ENCODE measurements at places on chromosomes 1 and 21.

DNA sequence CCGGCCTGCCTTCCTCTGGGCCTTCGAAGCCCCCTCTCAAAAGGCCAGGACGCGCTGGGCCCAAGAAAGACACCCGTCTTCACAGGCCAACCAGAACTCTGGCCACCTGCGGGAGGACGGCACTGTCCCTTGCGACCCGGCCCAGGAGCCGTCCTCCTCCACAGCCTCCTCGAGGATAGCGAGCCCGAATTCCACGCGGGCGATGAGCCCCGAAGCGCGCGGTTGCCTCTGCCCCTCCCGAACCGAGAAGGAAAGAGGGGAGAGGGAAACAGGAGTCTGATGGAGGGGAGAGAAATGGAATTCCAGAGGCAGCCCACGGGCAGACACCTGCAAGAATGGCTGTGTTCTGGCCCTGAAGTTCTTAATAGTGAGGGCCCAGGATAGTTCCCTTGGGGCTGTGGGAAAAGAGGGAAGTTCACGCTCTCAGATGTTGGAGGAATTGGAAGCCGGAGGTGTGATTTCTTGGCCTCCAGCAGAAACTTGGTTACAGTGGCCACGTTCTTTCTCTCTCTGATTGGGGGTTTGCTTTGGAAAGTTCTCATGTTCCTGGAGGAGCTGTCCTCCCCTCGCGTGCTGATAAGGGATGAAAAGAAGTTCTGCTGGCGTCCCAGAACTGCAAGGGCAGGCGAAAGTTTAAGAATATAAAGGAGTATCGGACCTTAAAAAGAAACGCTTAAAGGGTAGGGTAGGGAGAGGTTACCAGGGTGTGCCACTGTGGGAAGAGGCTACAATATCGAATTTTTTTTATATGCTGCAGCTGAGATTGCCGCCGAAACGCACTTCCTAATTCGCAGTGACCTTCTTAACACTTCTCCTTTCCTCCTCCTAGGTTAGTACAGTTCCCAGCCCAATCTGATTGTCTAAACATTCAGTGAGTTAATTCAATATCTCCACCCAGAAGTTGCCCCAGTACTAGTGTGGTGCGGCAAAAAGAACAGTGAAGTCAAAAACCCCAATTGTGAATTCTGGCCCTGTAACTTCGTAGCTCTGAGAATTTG lies 5.8 kb upstream of the SLC44A5 start:
- no peak for DNase-seq

GRCh38 chr1:202968895-202969295 lies 1.8 kb upstream of the CYB5R1 start:
- DNase-seq: no peak

DNA sequence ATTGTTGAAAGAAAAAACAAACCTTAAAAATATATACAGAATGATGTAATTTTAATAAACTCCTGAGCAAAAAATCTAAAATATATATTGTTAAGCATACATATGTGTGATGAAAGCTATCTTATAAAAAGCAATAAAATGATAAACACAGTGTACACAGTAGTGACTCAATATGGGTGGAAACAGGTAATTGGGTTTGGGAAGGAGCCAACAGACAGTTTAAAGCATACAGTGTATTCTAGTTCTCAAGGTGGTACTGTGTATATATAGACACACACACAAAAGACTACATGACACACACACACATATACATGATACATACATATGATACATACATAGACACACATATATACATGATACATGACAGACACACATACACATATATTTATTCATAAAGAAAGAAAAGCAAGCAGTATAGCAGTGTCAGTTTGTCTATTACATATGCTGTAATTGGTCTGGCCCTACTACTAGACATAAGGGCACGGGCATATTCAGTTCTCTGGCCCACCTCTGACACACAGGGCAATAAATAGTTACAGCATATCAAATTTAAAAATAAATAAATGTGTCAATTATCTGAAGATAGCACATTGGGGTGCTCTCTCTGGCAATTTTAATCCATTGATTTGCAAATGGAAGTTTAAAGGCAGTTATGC lies 330.2 kb downstream of the S1PR1 start:
- no peak for DNase-seq

DNA sequence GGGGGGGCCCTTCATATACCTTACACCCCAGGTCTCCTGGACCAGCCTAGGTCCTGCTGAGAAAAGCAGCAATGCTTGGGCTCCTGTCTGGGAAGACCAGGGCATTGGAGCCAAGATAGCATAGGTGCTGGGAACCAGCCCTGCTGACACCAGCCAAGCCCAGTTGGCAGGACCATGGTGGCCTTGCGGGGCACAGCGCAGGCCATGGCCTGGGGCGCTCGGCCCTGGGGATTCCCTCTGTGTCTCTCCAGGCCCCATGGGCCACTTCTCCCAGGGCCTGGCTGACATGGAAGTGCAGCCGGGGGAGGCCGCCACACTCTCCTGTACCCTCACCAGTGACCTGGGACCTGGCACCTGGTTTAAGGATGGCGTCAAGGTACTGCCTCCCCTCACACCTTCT lies 23.3 kb downstream of the IGFN1 start:
- no peak for DNase-seq

GRCh38 chr21:36175771-36176565 lies 19.3 kb downstream of the DOP1B start:
- no peak for DNase-seq

DNA sequence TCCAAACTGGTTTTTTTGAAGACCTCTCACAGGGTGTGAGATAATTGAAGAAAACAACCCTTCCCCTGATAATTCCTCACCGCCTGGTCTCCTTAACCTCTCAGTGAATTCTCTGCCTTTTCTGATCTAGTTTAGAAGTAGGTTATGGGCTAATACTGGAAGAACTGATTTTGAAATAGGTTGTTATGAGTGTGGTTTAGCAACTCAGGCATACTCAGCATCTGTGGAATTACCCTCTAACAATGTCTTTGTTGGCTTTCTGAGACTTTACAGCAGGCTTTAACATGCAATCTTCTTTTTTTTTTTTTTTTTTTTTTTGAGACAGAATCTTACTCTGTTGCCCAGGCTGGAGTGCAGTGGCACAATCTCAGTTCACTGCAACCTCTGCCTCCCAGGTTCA lies 10.3 kb upstream of the PLD5 start:
- DNase-seq: no peak

GRCh38 chr1:20200966-20201365 lies 14.6 kb upstream of the PLA2G2C start:
- DNase-seq: no peak

- DNase-seq: no peak
Observed at GRCh38 chr1:212401042-212401441, 13.6 kb downstream of the PACC1 start.

DNA sequence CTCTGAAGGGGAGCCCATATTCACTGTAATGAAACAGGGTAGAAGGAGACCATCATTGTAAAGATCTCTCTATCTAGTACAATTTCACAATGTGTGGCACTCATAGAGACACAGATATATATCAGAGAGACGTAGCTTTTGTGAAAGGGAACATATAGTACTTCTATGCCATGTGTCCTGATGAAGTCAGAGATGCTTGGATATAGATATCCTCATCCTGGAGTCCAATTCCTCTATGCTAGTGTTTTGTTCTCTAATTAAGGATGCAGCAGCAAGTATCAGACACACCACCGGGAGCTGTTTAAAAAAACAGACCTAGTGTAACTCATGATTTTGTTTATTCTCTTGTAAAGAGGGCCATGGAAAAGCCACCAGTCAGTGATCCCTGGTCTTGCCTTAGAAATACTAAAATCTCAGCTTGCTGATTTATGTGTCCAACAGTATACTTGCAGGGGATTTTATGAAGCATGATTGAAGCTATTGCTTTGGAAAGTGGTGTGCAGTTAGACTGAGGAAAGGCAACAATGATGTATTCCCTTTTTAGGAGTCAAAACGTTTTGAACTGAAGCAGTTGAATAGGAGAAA lies 2.5 kb downstream of the NCAM2 start:
- no peak for DNase-seq

- DNase-seq: no peak
Observed at GRCh38 chr21:45839274-45839673, 142.3 kb upstream of the COL6A1 start.

DNA sequence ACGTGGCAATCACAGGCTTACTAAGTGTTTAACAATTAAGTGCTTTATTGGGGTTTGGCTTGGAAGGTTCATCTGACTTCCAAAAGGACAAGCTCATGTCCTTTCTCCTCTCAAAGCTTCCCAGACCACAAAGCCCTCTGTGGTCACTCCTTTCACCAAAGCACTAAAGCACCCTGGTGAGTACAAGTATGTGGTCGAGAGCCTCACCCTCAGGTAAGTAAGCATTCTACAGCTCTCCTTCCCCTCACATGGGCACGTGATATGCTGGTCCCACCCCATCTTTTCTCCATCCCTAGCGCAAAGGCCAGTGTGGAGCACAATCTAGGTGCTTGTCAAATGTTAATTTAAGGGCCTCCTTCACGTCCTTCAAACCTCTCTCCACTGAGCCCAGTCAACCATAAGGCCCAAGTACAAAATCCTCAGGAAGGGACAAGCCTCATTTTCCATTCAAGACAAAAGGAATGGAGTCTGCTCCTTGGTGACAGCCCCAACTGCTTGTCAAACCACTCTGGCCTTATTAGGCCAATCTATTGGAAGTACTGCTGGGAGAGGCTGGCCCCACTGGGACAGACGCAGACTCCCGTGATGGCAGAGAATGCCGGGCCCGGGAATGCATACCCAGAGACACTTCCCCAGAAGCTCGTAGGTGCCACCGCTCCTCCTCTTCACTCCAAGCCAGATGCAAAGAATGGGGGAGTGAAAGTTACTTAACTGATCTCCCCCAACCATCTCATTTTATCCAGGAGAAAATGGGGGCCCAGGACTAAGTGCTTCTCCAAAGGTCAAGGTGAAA lies 7.8 kb downstream of the STMN1 start:
- no peak for DNase-seq

- DNase-seq: no peak
Observed at GRCh38 chr1:68113966-68114365, 63.5 kb upstream of the DIRAS3 start.

GRCh38 chr1:201426479-201427310 lies 5.2 kb upstream of the TNNI1 start:
- no peak for DNase-seq

DNA sequence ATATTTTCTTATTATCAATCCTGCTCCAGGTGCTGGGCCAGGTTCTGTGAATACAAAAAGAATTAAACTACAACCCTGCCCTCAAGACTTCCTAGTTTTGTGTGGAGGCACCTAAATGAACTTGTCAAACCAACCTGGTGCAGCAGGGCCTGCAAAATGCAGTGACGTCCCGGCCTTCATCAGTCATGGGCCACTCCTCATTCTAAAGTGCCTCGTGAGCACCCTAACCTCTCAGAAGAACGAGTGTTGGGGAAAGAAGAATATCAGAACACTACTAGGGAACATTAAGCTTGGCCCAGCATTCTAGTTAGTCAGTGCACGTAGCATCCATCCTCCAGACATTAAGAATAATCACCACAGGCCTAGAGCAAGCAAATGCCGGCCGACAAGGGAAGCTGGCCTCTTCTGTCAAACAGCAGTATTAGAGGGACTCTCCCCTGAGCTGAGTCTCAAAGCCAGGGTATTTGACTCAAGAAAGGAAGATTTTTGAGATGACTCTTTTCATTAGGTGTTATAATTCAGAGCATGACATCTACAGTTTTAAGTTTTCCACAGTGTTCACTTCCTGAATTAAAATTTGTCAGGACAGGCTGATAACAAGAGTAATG lies 137.9 kb downstream of the SLC45A1 start:
- no peak for DNase-seq

GRCh38 chr1:46401964-46402626 lies 8.0 kb downstream of the FAAH start:
- no peak for DNase-seq

- no peak for DNase-seq
Observed at GRCh38 chr1:4053774-4054173, 153.7 kb upstream of the C1orf174 start.

- DNase-seq: no peak
Observed at GRCh38 chr1:198530953-198531352, 9.5 kb downstream of the ATP6V1G3 start.

DNA sequence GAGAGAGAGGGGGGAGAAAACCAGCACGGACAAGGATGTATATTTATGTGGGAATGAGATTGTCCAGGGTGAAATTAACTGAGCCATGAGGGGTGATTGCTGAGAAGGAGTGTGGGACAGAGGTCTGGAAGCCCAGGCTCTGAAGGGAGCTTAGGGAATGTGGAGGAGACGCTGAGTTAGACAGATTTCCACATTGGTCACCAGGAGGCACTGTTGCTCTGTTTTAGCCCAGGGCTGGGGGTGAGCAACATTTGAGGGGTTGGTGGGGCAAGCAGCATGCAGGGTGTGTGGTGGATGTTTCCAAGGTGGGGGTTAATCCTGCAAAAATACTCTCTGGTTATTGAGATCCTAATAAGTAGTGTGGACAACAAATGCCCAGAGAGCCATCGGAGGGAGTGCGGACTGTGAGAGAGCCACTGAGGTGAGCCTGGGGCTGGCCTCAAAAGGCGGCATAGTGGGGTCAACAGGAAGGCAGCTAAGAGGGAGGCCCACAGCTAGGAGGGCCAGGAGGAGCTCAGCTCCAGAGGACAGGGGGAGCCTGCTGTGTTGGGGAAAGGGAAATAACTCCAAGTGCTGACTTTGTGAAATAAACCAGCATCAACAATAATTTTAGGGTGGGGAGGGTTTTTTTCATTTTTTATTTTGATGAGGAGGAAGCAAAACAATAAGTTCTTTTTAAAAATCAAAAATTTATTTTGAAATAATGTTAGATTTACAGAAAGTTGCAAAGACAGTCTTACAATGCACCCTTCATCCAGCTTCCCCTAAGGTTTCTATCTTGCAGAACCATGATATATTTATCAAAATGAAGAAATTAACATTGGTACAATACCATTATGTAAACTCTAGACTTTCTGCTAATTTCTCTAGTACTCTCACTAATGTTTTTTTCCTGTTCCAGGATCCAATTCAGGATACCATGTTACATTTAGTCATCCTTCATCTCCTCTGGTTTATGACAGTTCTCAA lies 82.8 kb upstream of the CD34 start:
- DNase-seq: no peak

DNA sequence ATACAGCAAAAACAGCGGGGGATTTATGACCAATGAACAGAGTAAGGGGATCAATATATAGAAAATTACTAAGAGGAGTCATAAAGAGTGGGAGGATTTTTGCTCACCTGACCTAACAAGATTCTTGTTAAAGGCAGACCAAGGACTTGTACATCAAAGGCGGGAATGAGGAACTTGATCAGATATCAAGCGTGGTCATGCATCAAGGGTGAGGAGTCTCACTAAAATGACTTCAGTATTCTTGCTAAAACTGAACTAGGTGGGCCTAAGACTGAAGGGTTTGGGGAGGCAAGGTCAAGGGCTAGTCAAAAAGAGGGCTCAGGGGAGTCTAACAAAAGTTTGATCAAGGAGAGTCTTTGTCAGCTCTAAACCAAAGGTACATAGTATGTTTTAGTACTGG lies 2.1 kb downstream of the MOV10 start:
- DNase-seq: no peak

- no peak for DNase-seq
Observed at GRCh38 chr1:109876617-109877316, 33.9 kb upstream of the CSF1 start.

- no peak for DNase-seq
Observed at GRCh38 chr1:171802207-171802606, 20.7 kb downstream of the METTL13 start.

GRCh38 chr1:166133276-166133841 lies 33.4 kb downstream of the FAM78B start:
- DNase-seq: no peak

All from stimulated activated CD8-positive, alpha-beta memory T cell treated with anti-CD3 and anti-CD28 coated beads, Interleukin-7, amount 100 ng/mL, for 4 hours (primary cell).